ENCODE measurements at places on chromosomes 7 and 10.

GRCh38 chr7:111384065-111384891 lies 178.0 kb downstream of the IMMP2L start:
- no peak for DNase-seq

- DNase-seq: peak; percentile 68
Observed at GRCh38 chr7:100583132-100584053, 2.5 kb downstream of the LRCH4 start.

- DNase-seq: no peak
Observed at GRCh38 chr7:98797150-98797549, 72.7 kb downstream of the TMEM130 start.

DNA sequence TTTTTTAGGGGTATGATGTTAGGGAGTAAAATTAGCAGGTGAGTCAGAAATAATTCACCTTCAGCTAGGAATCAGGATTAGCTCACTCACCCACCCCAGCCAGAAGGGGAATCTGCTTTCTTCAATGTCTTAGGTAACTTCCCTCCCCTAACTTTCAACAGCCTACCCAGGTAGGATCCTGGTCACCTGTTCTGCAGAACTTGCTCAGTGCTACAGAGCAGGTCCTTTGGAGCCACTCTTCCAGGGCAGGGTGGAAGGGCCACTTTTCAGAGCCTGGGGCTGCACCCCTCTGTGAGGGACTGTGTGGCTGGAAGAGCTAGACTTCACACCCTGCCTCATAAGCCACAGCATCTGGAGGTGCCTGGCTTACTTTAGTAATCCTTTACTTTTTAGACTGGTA lies 58.1 kb downstream of the SHH start:
- no peak for DNase-seq

DNA sequence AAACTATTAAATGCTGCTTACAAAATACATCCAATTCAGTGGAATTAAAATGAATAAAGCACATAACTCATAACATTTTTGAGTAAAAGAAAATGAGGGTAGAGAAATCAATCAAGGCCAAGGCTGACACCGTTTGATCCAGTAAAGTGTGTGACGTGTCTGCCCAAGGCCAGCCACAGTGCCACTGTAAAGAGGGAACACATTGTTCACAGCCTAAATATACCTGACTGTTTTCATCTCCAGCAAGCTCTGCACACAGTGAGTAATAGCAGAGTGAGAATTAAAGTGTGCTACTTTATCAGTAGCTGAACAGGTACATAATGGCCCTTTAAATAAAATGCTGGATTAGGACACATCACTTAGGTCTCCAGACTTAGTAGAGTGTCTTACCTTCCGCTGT lies 130.8 kb upstream of the DPP6 start:
- no peak for DNase-seq

DNA sequence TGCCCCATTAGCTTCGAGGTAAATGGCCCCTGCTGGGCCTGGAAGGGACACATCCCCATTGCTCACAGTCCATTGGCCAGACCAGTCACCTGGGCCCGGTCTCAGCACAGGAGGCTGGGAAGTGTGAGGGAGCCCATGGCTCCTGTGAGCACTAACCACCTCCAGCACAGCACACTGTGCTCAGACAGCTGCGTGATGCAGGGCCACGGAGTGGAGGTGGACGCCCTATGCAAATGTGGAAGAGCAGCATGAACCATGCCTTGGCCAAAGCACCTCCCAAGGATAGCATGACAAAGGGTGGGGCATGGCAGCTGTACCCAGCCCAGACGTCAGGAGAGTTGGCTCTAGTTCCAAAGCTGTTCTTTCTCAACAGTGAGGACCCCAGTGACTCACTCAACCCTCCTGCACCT lies 120.1 kb upstream of the ZMIZ1 start:
- no peak for DNase-seq

DNA sequence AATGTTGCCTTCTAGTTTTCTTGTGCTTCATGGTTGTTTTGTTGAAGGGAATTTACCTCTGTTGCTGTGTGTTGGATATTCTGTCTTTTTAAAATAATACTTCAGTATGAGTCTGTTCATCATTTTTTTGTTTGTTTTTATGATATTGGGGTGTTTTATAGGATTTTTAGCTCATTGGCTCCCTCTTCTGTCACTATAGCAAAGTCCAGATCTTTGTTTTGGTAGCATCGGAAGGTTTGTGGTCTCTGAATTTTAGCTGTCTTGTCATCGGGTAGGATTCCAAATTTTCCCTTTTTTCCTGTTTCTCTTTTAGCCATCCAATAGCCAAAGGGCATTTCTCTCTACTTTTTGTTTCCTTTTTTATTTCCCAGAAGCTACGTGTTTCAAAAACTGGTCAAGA lies 91.4 kb downstream of the EXOC4 start:
- no peak for DNase-seq

- DNase-seq: no peak
Observed at GRCh38 chr7:8516976-8517375, 83.6 kb downstream of the NXPH1 start.

DNA sequence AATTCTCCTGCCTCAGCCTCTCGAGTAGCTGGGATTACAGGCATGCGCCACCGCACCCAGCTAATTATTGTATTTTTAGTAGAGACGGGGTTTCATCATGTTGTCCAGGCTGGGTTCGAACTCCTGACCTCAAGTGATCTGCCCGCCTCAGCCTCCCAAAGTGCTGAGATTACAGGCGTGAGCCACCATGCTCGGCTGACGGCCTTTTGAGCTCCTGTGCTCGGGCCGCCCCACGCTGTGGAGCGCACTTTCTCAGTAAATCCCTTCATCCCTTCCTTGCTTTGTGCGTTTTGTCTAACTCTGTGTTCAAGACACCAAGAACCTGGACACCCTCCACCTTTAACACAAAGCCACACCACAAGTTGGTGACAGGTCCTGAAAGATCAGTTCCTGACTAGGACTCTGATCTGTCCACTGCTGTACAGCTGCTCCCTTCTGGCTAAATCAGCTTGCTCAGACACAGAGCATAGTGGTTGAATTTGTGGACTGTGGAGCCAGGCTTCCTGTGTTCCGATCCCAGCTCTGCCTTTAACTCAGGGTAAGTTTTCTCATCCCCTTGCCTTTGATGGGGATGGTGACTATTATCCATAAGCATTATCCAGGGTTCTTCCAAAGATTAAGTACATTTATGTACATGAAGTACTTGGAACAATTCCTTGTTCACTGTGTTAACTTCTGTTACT lies 20.1 kb downstream of the CHST3 start:
- no peak for DNase-seq

DNA sequence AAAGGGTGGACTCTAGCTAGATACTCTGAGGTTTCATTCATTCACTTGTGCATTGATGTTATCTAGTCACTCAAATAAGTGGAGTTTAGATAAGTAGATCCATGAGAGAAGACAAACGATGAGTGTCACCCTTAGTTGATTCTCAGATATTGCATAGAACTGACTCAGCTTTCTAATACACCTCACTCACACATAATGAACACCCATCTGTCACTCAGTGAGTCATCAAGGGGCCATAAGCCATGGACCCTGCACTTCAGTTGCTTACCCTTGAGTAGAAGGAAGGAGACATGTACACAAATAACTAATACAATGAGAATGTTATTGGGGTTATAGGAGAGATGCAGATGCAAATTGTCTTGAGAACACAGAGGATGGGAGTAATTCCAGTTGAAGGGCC lies 163.8 kb downstream of the SORCS3 start:
- DNase-seq: no peak

GRCh38 chr7:22082886-22083703 lies 137.4 kb upstream of the CDCA7L start:
- DNase-seq: peak; percentile 84

DNA sequence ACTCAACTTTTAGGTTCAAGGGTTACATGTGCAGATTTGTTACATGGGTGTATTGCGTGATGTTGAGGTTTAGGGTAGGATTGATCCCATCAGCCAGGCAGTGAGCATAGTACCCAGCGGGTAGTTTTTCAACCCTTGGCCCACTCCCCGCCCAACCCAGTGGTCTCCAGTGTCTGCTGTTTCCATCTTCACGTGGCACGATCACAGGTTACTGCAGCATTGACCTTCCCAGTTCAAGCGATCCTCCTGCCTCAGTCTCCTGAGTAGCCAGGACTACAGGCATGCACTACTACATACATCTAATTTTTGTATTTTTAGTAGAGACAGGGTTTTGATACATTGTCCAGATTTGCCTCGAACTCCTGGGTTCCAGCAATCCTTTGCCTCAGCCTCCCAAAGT lies 905.7 kb upstream of the ZNF722 start:
- no peak for DNase-seq

DNA sequence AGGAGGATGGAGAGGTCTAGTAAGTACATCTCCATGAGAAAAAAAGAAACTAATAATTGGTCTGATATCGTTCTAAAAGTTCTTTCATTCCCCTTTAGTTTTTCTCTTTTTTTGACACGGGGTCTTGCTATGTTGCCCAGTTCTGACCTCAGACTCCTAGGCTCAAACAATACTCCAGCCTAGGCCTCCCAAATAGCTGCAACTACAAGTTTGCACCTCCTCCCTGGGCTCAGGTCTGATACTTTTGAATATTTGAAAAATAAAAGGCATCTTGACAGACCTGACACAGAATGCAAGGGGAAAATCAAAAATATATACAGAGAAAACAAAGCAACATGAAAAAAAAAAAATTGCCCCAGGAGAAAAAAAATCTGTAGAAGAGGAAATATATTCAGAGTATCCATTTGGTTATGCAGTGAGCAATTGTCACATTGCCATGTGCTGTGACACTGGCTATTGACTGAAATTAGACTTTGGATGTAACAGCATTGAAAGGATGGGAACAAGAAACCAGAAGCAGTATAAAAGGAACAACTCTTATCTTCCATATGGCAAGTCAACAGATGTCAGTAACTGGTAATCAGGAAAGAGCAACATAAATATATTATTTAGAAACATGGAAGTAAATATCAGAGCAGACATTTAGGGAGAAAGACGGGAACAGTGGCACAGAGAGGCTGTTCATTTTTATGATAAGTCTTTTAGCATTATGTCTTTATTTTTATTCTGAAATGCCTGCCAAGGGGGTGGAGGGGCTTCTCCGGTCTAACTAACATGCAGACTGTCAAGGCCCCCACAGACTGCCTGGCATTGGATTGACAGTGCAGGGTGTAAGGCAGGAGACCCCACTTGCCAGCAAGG lies 408.4 kb downstream of the PARD3 start:
- DNase-seq: no peak

DNA sequence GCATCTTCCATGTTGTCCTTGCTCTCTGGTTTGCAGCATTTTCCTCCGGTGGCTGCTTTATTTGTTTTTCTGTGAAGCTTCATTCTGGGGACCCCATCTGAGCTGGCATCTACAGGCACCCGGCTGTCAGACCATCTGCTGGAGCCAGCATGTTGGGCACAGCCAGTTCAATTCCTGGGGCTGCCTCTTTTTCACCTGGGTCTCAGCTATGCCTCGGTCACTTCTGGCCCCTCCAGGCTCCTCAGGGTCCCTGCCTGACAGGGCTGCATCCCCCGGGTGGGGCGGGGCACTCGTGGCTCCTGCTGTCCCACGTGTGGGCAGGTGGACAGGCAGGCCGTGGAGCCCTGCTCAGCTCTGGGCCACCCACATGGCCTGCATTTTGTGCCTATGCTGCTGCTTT lies 8.1 kb downstream of the SCART1 start:
- peak; percentile 21 for DNase-seq

GRCh38 chr7:100825751-100826513 lies 1.4 kb downstream of the EPHB4 start:
- no peak for DNase-seq

DNA sequence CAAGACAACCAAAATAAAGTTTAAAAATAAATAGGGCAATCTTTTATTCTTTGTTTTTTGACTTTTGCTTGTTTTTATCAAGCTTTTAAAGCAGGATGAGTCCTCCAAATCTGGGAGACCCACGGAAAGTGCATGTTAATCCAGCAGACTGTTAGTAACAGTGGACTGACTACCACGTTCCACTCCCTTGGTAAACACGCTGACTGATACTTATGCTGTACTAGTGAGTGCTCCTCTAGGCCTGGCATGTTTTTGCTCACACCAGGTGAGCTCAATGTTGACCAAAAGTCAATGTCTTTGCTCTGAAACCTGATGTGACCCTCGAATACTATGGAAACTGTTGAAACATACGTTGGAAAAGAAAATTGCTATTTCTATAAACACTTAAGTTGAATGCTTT lies 88.4 kb downstream of the KIAA1549 start:
- no peak for DNase-seq

GRCh38 chr10:52256832-52257691 lies 57.0 kb upstream of the DKK1 start:
- DNase-seq: no peak

GRCh38 chr10:121658611-121659010 lies 60.4 kb upstream of the FGFR2 start:
- no peak for DNase-seq

Measured in right atrium auricular region (tissue), 2 donors.